ENCODE measurements at places on chromosomes 13 and 19. TPM values are rescaled to one million over a fixed set of nuclear protein-coding genes. Genes with fewer than 3 reads are reported as not detected.

- H3K4me1 ChIP-seq = no peaks in the 10 kb centered on the region
- no peak overlapping the region for H3K27ac ChIP-seq
- no peak for DNase-seq
- no peaks in the 10 kb centered on the region for H3K27me3 ChIP-seq
- no peaks in the 10 kb centered on the region for H3K36me3 ChIP-seq
- no peak overlapping the region for H3K4me3 ChIP-seq
These were observed 161.1 kb upstream of the ATXN8OS start for GRCh38 chr13:69946511-69946910.

Gene VAV1
- 22.8 TPM for polyA plus RNA-seq

GRCh38 chr19:57106722-57107235, 13.0 kb upstream of the USP29 start:
- no peak for DNase-seq
- H3K36me3 ChIP-seq = no peaks in the 10 kb centered on the region
- peaks cover 7% of the 10 kb centered on the region for H3K4me1 ChIP-seq
- no peak overlapping the region for H3K4me3 ChIP-seq
- H3K27me3 ChIP-seq = peaks cover 5% of the 10 kb centered on the region

Gene KLK1
- polyA plus RNA-seq = not detected

GRCh38 chr19:3243819-3244700, 19.6 kb downstream of the CELF5 start:
- no peak overlapping the region for H3K27ac ChIP-seq
- no peaks in the 10 kb centered on the region for H3K36me3 ChIP-seq
- no peak overlapping the region for H3K4me3 ChIP-seq

DNA sequence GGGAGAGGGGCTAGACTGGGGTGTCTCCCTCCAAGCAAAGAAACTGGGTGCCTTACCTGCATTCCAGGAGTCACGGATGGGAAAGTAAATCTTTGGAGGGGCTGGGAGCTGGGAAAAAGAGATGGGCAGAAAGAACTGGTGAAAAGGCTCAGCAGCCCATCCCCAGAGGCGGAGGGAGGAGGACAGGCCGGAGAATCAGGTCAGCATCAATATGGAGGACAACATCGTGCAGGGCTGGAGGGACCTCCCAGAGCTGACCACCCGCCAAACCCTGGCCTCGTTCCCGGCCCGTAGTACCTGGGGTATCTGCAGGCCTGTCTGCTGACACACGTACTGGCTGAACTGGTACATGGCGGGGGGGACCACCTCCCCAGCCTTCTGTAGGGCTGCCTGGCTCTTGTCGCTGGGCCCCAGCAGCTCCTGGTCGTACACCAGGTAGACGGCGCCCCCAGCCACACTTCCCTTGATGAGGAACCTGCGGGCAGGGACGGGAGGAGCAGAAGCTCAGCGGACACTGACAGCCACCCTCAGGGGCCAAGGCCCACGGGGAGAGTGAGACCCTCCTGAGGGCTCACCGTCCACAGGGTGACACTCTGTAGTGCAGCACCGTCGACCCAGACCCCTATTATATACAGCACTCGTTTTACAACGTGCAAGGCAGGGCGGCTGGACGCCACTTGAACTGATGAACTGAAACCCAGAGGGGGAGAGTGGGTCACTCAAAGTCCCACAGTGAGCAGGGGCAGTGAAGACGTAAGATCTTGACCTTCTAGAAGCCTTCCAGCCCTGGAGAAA, 830 bp downstream of the MICOS13 start:
- H3K27ac ChIP-seq = peak overlapping the region; percentile 95
- H3K27me3 ChIP-seq = peaks cover 13% of the 10 kb centered on the region
- no peaks in the 10 kb centered on the region for H3K36me3 ChIP-seq
- peak overlapping the region; percentile 98 for H3K4me3 ChIP-seq
